ENCODE measurements at places on chromosomes 12 and 14.

DNA sequence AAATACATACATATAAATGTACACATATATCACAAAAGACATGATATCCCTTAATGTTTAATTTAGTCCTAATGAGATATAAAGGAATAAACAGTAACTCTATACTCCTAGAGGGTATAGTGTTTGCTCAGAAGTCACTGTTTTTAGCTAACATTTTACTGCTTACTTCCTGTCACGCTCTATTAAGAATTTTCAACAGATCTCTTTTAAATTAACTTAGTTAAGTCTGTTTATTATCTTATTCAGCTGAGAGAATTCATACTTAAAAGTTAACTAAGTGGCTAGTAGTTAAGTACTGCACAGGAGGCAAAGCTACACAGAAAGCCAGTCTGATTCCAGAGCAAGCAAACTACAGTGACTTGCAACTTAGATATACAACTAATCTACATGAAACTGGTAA is 39.9 kb downstream of the GXYLT1 start:
- DNase-seq = no peak

- DNase-seq = no peak
Measured at GRCh38 chr12:513446-513845, 53.7 kb downstream of the B4GALNT3 start.

DNA sequence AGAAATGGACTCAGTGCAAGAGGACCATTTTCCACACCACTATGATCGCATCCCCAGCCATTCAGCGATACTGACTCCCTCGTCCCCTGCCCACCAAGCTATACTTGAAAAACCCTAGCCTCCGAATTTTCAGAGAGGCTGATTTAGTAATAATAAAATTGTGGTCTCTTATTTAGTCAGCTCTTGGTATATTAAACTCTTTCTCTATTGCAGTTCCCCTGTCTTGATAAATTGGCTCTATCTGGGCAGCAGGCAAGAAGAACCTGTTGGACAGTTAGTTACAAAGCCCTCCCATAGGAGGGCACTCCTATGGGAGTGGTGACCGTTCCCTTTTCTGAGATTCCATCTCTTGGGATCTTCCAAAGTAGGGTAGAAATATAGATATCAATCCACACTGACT is 33.6 kb downstream of the NFKBIA start:
- DNase-seq = no peak

GRCh38 chr12:63990828-63991547 is 146.5 kb downstream of the SRGAP1 start:
- no peak for DNase-seq

GRCh38 chr12:95258803-95259202 is 41.2 kb downstream of the VEZT start:
- DNase-seq = no peak

- peak; percentile 71 for DNase-seq
Measured at GRCh38 chr12:12582895-12583303, 20.2 kb upstream of the DUSP16 start.

DNA sequence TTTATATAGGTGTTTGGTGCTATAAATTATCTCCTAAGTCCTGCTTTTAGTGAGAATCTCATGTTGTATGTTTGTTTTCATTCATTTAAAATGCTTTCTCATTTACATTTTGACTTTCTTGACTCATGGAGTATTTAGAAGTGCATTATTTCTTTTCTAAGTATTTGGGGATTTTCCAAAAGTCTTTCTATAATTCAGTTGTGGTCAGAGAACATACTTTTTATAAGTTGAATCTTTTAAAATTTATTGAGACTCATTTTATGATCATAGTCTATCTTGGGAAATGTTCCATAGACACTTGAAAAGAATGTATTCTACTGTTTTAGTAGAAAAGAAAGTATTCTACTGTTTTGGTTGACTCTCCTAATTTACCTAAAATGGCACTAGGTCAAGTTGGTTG is 168.2 kb downstream of the AKAP6 start:
- DNase-seq = no peak

DNA sequence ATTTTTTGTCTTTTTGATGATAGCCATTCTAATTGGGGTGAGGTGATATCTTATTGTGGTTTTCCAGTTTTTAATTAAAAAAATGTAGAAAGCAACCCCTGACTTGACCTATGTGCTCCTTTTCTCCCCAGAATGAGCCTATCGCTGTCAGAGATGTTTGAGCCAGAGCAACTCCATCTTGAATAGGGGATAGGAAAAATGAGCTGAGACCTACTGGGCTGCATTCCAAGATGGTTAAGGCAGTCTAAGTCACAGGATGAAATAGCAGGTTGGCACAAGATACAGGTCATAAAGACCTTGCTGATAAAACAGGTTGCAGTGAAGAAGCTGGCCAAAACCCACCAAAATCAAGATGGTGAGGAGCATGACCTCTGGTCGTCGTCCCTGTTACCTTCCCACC is 13.8 kb downstream of the ERP27 start:
- DNase-seq = no peak

DNA sequence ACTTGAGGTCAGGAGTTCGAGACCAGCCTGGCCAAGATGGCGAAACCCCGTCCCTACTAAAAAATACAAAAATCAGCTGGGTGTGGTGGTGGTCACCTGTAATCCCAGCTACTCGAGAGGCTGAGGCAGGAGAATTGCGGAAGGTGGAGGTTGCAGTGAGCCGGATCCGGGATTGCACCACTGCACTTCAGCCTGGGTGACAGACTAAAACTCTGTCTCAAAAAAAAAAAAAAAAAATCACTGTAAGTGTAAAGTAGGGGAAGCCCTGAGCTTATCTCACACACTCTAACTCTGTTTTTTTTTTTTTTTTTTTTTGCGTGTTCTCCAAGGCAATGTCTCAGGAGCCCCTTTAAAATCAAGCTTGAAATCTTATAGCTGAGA is 421 bp upstream of the RBMS2 start:
- no peak for DNase-seq

- DNase-seq = no peak
Measured at GRCh38 chr12:106341086-106341877, 16.3 kb upstream of the POLR3B start.

DNA sequence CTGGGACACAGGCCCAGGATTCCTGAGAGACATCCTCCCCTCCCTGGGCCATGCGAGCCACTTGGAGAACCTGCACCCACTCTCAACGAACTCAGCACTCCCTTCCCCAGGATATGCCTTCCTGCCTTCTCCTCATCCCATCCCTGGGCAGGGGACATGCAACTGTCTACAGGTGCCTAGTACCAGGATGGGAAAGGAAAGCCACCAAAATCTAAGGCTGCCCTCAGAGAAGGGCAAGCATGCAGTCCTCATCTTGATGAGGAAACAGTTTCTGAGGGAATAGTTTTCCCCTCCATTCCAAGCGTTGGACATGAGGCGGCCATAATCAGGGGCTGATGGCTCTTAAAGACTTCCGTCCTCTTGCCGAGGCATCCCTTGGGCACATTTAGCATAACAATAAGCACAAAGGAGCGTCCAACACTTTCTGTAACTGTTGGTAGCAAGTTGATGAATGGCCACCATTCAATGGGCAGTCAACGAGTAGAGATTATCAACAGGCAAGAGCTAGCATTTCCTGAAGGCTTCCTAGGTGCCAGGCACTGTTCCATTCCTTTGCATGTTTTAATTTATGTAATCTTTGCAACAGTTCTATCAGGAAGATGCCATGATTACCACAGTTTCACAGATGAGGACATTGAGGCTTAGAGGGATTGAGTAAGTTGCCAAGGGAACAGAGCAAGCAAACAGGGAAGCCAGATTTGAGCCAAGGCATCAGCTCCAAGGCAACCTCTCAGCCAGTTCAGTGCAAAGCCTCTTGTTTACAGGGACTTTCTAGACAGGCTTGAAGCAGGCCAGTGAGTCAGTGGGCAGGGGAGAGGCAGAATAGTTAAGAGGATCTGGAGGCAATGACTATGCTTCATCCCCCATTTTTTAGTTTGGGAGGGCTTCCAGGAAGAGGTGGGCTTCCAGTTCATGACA is 105.1 kb downstream of the SINHCAF start:
- no peak for DNase-seq

GRCh38 chr12:53975064-53975471 is 314 bp upstream of the HOTAIR start:
- DNase-seq = no peak

DNA sequence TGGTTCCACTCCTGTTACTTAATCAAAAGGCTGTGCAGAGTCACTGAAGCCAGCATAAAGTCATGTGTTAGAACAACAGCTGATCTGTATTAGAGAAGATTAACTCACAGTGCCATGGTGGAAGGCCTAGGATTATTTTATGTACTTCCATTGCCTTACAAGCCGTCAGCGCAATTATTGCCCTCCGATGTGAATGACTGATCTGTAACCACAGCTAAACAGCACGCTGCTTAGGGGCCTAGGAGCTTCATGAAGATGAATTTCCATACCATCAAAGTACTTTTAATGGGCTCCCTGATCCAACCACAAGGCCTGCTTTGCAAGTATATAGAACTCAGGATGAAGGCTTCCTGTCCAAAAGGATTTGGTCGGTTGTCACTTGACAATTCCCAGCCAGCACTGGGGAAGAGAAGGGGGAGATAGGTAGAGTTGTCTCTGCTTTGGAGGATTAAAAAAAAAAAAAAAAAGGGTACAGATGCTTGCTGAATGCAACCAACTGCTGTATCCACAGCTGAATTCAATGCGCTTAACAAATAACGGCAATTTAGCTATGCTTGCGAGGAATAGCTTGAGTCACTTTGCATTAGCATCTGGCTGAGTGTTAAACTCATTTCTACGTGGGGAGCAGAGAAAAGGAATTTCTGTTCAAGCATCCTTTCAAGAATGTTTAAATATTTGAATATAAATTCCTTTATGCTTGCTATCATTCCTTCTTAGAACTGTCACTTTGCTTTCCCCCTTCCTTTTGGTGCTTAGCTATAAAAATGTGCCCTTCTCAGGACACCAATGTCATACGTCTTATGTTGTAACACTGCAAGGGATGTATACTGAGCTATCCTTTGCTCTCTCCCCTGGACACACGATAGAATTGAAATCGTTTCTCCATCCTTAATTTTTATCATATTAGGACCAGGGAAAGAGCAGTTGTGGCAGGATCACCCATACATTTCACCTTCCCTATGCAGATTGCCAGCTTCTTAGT is 387.8 kb downstream of the SOX5 start:
- DNase-seq = no peak

GRCh38 chr14:99808154-99808505 is 14.9 kb downstream of the EML1 start:
- DNase-seq = no peak

- DNase-seq = no peak
Measured at GRCh38 chr14:58978343-58978742, 210.1 kb upstream of the DAAM1 start.

DNA sequence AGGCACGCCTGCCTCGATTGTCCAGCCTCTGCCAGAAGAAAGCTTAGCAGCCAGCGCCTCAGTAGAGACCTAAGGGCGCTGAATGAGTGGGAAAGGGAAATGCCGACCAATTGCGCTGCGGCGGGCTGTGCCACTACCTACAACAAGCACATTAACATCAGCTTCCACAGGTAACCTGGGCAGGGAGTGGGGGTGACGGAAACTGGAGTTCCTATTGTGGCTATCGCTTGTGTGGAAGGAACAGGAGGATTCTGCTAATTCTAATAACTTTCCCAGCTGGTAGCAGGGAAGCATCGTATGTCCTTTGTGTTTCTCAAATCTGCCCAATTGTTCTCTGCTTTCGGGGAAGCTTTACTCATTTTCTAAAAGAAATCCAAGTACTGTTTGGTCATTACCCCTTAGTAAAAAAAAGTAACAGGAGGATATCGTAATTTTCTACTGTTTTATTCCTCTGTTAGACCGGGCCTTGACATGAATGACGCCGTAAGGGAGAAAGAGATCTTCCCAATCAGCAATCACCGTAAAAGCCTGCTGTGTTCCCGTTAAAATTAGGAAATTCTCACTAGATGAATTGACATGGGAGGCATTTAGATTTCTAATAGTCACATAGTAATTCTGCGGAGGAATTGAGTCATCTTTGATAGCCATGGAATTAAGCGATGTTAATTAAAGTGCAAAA is 449 bp downstream of the THAP2 start:
- no peak for DNase-seq

- DNase-seq = no peak
Measured at GRCh38 chr12:26786491-26786864, 46.5 kb downstream of the ITPR2 start.

DNA sequence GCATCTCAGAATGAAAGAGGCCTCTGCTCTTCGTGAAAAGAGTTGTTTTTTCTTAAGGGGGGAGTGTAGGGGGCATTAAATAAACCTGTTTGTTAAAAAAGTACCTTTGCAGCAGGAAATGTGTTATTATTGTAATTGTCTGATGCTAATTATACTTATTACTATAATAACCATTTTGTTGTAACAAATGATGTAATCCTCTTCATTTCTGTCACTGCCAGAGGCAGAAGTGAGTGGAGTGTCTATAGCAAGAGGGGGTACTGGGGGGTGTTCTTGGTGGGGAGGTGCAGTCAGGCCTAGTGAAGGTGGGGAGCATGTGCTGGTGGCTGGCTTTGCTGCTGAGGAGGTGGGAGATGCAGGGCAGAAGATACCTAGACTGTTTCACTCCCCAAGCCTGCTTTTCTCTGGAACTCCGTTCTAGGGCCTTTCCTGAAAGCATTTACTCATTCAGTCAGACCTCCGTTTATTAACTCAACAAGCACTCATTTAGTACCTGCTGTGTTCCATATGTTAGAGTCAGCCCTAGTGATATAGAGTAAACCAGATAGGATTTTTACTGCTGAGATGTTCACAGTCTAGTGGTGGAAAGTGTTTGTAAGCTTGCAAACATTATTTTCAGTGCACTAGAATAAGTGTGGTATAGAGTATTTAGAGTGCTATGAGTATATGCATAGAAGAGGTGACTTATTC is 77.5 kb upstream of the CISTR start:
- DNase-seq = no peak

DNA sequence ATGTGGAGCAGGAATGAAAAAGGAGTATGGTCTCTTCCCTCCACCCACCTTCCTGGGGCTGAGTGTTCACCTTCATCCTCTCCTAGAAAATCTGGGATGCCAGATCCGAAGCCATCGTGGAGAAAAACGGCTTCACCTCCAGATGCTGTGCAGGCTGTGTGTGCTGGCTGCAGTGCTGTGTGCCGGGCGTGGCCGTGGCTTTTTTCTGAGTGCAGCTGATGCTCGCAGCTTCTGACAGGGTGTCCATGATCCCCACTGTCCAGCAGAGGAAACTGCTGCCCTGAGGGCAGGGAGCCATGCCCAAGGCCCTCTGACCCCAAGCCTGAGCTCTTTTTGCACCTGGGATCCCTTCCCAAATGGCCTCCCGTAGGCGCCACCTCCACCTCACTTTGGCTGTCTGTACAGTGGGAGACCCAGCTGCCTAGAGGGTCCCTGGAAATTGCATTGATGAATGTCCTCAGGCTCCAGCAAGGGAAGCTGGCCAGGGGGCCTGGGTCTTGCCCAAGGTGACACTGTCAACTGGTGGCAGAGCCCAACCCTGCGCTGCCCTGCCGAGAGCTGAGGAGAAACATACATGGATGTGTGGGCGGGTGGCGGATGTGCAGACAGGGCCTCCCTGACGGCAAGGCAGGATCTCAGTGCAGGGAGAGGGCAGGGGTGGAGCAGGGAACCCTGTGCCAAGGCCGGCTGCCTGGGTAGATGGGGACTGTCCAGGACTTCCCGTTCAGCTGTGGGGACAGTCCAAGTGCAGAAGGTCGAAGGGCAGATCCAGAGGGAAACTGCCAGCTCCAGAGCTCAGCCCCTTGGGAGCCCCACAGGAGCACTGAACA is 53.3 kb downstream of the BEGAIN start:
- no peak for DNase-seq
